Left kidney (tissue), 8 donors: ENCODE measurements at places on chromosomes 13 and 19.

DNA sequence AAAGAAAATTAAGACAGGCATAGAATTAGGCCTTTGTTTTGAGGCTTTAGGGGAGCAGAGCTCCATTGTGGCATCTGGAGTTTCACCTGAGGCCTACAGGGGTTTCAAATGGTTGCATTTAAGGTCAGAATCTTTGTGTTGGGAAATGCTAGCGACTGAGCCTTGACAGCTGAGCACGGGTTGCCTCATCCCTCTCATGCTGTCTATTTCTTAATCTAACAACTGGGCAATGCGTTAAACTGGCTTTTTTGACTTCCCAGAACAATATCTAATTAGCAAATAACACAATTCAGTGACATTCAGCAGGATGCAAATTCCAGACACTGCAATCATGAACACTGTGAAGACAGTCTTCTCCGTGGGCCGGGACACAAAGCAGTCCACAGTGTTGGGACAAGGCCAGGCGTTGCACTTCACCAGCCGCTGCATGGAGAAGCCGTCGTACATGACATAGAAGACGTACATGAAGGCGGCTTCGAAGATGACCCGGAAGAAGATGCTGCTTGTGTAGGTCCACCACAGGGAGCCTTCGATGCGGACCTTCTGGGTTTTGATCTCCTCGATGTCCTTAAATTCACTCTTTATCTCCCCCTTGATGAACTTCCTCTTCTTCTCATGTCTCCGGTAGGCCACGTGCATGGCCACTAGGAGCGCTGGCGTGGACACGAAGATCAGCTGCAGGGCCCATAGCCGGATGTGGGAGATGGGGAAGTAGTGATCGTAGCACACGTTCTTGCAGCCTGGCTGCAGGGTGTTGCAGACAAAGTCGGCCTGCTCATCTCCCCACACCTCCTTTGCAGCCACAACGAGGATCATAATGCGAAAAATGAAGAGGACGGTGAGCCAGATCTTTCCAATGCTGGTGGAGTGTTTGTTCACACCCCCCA is 3.8 kb downstream of the GJB2 start:
- no peak for DNase-seq

GRCh38 chr13:76164290-76164689 is 528.2 kb downstream of the LMO7 start:
- DNase-seq = no peak

DNA sequence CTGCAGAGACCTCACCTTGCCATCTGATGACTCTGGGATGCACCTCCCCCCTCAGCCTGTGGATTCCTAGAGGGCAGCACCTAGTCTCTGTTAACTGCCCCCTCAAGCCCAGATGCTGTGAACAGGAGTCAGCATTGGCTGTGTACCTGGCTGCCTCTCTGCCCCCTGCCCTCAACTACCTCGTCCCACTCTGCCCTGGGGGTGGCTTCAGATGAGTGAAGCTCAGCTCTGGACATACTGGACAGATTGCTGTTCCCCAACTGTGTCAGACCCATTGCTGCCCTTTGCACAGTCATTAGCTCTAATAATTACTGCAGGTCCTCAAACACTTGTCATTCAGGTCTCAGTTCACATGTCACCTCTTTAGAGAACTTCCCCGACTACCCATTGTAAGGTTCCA is 182.1 kb upstream of the TSHZ3 start:
- no peak for DNase-seq

GRCh38 chr13:109162248-109163036 is 533.0 kb downstream of the MYO16 start:
- no peak for DNase-seq

DNA sequence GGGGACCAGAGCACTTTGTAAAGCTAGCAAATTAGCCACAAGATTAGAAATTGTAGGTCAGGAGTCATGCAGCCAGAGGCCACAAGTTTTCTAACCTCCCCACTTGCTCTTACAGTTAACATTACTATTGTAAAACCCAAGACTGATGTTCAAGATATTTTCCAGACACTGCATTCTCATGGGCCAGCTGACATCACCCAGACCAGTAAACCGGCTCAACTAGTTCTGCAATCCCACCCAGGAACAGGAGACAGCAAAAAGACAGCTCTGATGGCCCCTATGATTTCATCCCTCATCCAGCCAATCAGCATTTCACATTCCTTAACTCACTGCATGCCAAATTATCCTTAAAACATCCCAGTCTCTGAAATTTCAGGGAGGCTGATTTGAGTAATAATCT is 178.5 kb downstream of the PRR20E start:
- no peak for DNase-seq

DNA sequence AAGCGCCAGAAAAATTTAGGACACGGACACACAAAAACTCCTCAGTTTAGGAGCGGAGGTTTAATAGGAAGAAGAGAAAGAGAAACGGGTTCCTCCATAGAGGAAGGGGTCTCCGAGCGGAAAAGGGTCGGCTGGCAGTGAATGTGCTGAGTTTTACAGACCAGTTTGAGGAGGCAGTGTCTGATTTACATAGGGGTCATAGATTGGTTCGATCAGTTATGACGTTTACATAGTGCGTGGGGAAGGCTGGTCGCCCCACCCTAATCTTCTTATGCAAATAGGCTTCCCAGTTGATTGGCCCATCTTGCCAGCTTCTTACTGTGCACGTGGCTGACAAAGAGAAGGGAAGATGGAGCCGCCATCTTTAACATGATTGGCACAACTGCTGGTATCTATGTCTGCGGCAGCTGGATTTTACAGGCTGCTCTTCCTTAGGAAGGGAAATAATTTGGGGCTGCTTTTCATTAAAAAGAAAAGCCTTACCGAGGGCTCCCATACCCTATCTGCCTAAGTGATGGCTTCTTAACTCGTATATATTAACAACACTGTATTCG is 1.2 kb upstream of the ZNF225 start:
- DNase-seq = peak; percentile 37

DNA sequence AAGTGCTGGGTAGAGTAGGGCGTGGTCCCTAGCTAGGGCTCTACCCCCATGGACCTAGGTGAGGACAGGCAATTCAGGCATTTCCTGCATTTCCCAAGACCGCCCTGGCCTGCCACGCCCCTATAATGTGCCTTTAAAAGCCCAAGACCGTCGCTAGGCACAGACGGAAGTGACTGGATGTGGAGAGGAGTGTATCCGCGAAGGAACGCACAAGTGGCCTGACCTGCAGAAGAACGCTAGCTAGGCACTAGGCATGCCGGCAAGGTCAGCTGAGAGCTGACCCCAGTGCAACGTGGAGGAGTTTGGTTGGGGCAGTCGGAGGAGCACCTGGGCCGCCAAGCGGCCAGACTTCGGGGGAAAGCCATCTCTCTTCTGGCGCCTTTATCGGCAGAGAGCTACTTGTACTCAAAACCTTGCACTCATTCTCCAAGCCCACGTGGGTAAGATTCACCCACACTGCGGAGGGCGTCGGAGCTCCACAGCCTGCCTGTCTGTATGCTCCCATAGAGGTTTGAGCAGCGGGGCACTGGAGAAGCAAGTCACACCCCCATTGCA is 370.0 kb downstream of the FGF9 start:
- no peak for DNase-seq

DNA sequence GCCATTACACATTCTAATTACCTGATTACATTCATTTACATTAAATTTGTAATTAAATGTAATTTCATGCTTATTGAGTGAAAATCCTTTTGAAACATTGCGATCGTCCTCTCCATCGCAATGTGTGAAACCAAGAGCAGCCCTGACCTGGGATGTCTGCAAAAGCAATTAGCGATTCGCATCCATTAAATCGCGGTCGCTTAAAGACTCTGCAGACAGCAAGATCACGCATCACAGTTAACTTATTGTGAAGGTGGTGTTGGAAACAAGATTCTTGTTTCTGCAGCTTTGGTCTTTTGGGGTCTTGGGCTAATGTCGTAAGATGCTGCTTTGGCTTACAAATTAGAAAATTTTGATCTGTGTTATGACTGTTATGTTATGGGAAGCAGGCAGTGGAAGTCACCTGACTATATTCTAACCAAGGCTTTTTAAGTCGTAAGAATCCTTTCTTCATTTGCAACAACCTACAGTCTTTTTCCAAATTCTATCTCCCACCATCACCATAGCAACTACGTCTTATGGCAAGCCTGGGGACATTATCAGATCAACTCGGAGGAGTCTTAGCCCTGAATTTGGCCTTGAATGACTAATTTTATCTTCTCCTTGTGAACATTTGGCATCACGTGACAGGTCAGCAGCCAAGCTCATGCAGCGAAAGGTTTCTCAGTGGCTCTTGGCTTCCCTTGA is 142.8 kb upstream of the SOX1 start:
- no peak for DNase-seq

DNA sequence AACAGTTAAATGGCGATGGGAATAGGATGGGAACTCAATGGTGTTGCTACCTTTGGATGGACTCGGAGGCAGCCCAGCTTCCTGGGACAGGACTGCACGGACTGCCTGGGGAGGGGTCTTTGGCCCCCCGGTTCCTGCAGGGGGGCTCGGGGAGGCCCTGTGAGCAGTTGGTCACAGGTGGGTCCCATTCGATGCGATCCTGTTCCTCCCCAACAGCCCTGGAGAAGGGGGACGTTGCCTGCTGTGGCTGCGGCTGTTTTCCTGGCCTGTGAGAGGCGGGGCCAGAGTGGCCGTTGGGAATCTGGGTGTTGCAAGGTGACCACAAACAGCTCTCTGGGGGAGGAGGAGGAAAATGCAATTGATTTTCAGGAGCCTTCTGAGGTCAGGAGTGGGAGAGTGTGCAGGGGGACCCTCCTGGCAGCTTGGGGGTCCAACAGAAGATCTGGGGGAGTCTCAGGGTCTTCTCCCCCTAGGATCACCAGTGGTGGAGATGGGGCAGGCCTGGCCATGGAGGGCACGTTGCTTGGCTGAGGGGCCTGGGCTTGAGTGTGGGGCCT is 1.9 kb upstream of the PLPPR3 start:
- no peak for DNase-seq

DNA sequence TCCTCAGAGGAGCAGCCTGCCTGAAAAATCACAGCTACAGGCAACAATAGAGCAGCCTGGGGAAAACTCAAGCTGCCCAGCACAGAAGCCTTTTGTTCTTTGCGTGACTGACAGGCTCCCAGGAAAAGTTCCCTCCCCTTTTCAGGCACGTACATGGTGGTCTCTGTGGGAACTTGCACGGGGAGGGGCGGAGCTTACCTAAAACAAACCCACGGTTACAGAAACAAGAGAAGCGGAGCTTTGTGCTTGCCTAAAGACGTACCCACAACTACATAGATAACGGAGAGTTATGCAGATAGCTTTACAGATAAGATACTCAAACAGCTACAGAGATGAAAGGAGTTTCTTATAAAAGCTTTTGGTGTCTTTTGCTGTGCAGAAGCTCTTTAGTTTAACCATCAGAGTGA is 11.4 kb downstream of the ETFB start:
- peak; percentile 63 for DNase-seq

GRCh38 chr13:45728759-45729158 is 26.6 kb downstream of the CBY2 start:
- DNase-seq = no peak

- peak; percentile 47 for DNase-seq
Measured at GRCh38 chr19:30340771-30341561, 31.2 kb upstream of the ZNF536 start.

DNA sequence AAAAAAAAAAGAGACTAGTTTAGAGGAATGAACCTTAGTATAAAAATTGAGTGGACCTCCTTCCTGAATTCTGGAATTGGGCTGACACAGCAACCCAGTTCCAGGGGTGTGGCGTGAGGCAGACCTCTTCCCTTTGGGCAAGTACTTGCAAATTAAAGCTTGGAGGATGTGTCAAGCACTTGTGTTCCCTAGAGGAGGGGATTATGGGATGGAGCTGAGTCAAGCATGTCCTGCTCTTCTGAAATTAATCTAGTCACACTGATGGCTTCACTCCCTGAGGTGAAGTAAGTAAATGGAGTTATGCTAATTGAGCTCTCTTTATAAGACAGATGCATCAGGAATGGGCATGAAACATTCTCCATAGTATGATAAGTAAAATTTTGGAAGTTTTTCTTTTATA is 107.7 kb upstream of the HTR2A start:
- no peak for DNase-seq

DNA sequence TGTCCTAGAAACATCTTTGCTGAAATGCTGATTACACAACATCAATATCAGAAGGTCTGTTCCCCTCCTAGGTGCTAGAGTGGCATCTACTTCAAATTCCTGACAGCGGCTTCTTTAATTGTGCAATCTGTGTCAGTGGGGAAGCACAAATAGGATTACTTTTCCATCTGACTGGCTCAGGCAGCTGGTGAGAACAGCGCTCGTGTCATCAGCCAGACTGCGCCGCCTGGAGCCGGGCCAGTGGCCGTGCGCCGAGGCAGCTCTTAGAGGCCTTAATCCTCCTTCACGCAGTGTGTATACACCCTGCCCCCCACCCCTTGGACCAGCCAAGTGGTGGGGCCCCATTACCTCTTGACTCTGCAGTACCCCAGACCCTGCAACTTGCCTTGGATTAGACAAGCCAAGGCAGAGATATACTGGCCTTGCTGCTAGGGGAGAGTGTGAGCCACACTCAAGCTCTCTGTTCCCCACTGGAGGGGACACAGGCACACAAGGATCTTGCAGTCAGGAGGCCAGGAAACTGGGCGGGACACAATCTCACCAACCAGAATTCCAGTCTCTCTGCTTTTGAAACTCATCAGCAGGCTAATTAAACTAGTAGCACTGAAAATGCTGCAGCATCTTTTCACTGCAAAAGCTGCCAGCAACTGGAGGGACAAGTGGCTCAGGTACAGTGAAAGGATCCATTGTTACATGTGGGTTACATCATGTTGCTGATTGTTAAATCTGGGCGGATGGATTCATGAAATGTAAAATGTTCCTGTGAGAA is 48.9 kb upstream of the EPHX3 start:
- DNase-seq = peak; percentile 46
